ENCODE measurements at places on chromosomes 11 and 22.

- DNase-seq = no peak
These were observed 105.4 kb downstream of the CASP12 start for GRCh38 chr11:104792861-104793260.

GRCh38 chr11:129373489-129373953 is 2.1 kb upstream of the BARX2 start:
- no peak for DNase-seq

DNA sequence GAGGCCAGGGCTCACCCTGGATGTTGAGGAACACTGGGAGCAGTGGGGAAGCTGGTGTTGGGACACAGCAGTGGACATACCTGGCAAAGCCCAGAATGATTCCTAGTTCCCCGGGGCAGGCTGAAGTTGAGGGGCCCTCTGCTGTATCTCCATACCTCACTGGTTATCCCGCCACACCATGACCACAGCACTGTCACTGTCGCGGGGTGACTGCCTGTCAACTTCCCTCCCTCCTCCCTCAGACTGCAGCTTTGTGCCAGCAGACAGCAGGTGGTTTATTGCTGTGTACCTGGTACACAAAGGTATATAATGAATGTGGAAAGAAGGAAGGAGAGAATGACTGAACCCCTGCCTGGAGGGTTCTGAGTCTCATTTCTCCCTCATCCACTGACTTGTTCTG is 318.7 kb downstream of the TMEM135 start:
- DNase-seq = no peak

GRCh38 chr11:32829680-32830412 is at the start of gene PRRG4:
PRRG4 (plus strand) TSS chr11:32829927; CDS start chr11:32830530, 603 bp downstream.
- DNase-seq = peak; percentile 46

DNA sequence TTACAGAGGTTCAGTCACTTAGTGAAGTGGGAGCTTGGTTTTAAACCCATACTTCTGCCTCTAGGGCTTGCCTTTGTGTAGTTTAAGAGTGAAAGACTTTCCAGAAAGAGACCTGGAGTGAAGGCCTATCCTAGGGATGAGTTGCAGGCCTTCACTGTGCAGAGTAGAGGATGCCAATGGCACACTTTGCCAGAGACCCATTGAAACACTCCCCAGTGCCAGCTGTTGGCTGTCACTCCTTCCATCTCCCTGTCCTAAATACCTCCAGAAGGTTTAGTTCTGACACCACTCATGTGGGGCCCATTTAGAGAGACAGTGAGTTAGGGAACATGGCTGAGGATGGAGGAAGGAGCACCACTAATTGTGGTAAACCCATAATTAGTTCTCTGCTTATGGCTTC is 31.5 kb downstream of the NAV2 start:
- DNase-seq = no peak

DNA sequence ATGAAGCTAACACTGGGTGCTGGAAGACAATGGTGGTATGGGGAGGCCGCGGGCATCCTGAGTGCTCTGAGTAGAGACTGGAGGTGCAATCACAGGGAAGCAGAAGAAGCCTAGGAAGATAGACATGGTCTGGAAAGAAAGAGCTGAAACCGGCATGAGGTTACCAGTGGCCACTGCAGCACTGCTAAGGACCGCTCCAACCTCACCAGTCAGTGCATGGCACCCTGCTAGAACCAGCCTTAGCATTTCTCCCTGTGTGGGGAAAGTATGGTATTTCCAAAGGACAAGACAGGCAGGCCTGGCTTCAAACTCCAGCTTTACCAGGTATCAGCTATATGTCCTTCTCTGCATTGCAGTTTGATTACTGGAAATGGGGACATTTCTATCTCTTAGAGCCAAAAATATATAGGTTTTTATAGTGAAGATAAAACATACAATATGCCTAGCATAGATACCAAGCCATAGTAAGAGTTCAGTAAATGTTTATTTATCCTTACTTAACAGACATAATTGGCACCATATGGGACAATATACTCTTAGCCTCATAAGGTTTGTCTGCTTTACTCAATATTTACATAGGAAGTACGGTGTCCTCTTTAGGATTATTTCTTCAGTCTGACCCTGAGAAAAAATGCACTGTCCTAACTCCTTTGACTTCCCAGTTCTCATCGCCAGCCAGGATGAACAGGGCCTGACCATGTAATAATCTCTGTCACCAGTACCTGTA is 231.1 kb downstream of the TENM4 start:
- DNase-seq = no peak

DNA sequence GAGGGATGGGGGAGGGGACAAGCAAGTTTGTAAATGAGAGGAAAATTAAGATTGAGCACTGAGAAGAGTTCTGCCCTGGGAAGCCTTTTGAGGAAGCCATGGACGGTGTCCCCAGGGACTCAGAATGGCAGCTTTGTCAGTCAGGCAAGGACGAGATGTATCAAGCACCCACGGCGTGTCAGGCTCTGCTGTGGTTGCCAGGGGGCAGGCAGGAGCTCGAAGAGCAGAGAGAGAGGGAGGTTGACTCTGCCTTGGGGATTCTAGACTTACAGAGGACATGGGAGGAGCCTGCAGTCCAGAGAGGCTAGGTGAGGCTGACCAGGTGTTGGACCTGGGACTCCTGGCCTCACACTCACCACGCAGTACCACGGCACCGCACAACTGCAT is 29.1 kb upstream of the SYT7 start:
- DNase-seq = no peak

DNA sequence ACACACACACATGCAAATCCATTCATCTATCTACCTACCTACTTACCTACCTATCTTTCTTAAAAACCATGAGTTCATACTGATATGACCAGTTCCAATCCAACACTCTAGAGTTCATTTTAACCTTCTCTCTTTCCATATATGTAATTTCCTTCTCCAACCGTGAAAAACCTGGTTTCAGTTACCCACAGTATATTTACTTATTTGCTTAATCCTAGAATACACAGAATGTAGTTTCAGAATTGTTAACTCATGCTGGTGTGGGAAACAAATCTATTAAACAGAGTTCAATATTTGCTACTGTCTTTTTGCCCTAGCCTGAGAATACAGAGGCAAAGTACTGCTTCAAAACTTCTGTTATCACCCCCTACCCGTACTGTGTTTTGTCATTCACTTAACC is 101.3 kb downstream of the RRM1 start:
- DNase-seq = no peak

DNA sequence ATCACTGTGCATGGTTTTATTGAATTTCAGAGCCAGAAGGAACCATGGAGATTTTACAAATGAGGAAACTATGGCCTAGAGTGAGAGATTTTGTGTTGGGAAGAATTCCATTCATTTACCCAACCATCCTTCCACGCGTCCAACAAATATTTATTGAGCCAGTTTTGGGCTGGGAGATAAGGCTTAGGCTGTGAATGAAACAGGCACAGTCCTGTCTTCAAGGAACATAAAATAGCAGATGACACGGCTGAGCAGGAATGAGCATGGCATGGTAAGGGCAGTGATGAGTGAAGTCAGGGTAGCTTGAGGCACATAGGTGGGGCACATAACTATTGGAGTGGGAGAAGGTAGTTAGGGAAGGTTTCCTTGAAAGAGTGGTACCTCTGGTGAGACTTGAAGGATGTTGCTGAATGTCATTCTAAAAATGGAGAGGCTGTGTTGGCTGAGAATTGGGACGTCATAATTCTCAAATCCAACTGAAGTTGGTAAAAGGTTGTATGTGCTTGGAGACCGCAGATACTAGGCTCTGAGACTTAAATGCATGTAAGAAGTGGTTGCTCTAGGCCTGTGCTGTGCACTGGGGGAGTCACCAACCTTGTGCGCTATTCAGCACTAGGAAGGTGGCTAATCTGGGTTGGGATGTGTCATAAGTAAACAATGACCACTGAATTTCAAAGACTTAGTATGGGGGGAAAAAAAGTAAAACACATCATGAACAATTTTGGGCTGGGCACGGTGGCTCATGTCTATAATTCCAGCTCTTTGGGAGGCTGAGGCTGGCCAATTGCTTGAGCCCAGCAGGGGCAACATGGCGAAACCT is 51.9 kb downstream of the TEAD1 start:
- DNase-seq = no peak

- DNase-seq = no peak
These were observed 36.0 kb upstream of the PANX2 start for GRCh38 chr22:50134481-50134880.

DNA sequence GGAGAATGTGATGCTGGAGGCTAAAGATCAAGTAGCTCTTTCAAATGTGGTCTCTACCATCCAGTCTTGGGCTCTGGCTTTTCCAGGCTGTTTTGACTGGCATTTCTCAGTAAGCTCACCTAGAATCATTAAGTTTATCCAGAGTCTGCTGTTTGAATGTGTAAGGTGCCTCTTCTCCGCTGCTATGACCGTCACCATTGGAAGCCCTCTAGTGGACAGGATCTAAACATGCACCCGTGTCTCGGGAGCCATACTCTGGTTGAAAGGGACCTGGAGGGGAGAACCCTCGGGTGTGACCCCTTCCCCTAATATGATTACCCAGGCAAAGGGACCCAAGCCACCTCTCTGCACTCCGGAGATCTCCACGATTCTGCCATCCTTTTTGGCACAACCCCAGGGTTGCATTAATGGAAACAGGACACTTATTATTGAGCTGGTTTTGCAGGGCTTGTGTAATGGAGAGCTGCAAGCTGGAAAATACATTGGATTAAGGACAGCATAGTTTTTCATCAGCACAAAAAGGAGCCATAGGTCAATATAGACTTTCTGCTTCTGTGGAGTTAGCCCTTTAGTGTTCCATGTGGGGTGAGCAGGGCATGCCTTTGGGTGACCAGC is 191.0 kb upstream of the LARGE1 start:
- no peak for DNase-seq

DNA sequence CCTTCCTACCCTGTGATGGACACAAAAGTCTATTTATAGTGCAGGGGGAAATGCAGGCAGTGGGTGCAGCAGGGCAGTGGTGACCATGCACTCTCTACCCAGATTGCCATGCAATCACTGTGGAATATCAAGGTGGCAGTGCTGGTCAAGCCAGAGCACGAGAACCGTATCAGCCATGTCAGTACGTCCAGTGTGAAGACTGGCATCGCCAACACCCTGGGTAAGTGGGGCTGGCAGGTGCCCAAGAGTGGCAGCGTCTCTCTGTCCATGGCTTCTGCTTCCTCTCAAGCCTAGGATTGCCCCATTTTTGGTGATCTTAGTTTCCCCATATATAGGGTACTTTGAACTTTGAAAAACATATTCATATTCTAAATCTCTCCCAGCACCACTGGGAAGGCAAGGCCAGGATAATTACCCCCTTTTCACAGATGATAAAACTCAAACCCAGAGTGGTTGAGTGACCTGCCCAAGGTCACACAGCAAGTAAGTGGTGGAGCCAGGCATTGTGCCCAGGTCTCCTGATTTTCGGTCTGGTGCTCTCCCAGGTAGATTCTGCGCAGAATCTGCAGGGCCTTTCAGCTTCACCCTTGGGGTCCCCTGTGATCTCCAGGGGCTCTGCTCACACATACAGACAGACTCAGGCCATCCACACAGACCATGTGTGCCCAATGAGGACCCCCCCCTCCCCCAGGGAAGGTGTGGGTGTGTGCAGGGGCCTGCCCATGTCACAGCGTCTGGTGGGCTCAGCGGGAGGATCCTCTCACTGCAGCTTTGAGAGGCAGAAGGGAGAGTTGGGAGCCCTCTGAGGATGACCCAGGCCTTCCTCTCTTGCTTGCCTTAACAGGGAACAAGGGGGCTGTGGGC is 7.1 kb downstream of the INPPL1 start:
- no peak for DNase-seq

DNA sequence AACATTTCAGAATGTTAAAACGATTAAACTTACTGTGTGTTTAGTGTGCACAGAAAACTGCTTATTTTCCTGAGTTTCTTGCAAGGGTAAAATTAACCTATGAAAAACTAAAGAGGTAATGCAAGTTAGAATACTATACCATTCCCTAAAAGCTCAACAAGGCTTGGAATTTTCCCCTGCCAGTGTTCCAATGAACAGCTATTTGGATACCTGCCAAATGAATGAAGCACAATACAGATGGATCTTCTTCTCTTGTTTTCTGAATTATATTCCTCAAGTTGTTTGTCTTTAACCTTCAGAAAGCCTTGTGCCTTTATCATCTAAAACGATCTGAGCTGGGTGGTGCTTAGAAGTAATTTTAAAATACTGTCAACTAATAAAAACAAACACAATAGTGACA is 204.5 kb downstream of the LRRC4C start:
- DNase-seq = no peak

DNA sequence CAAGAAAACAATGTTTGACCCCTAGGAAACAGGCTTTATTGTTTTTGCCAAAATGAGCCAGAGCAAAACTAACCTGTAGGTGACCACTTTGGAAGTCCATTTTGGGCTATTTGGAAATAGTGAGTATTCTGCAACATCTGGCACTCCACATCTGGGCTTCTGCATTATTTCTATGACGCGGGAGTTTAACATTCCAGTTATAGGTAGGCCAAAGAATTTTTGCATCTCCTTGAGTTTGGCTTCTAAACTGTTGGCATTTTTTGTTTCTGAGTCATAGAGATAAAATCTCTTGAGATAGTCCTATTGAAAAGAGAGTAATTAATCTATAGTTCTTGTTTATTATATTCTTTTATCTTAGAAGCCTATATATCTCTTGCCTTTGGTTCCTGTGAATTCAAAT is 2.9 kb downstream of the MMP7 start:
- DNase-seq = no peak

DNA sequence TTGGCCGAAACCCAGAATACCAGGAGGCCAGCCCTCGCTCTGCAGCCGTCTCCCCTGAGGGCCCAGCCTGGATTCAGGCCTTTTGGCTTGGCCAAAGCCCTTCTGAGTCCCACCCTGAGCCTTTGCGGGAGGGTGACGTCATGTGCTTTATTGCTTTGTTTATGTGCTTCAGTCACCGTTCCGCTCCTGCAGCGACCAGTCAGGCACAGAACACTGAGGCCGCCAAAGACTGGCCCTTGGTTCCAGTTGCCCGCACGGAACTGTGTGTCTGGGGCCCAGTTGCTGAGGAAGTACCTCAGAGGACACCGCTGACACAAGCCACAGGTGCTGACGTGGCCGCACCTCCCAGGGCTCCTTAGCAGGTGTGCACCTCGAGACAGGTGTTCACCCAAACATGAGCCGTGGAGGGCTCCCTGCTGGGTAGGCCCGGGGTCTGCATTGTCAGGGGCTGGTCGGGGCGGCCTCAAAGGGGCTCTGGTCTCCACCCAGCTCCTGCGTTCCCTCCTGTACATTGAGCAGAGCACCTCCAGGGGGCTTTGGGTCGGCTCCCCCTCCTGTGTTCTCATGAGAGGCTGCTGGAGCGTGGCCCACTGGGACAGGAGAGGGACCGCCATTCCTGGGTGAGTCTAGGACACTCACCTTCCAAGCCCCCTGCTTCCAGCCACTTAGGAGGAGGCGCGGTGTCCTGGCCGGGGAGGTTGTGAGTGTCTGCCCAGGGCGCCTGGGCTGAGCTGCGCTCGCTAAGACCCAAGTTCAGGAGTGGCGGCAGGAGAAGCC is 376.8 kb downstream of the TBC1D22A start:
- no peak for DNase-seq

DNA sequence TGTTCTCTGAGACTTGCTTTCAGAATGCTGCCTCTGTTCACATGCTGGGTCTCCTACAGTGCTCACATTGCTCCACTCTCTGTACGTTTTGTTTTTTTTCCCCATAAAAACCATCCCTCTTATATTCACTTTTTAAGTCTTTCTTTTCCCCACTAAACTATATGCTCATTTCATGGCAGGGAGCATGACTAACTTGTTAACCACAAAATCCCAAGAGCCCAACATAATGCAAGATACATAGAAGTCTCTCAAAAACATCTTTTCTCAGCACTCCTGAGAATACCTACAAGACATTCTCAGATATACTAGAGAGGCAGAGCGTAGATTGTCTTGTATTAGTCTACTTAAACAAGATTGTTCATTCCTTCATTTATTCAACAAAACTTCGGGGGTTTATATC is 73.3 kb downstream of the FAM76B start:
- DNase-seq = no peak

Measured in activated T-helper 1 cell treated with anti-CD3 and anti-CD28 coated beads, Interleukin-12 subunit alpha, Interleukin-12 subunit beta, Interleukin-2, Interleukin-4 antibody, amounts not matched to agents 30 ng/mL and 10 ng/mL and 1 ng/mL, durations not matched to agents 14 hours and 24 hours and 36 hours (primary cell).